EL (cell line): ENCODE measurements at places on chromosomes 11 and 22.
A peak's percentile ranks its signal among the peaks of the same experiment; 100 is the strongest.

DNA sequence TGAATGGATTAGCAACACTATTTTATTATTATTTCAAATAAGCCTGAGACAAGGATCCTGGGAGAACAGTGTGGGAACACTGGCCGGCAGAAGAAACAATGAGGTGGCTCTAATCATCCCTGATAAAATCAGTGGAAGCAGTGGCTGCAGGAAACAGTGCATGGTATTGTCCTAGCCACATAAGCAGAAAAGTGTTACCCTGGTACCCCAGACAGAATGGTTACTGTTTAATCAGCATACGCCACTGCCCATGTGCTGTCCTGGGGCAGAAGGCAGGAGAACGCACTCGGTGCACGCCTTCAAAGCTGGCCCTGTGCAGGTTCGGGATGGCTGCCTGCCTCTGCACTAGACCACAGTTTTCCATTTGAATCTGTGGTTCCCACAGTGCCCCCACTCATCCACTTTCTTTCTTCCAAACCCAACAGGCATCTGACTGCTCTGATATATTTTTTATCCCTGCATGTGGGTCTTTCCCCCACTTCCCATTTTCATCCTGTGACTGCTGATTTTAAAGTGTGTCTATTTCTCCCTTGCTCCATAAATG is 25.7 kb downstream of the OPCML start:
- no peak for DNase-seq

- no peak for DNase-seq
Measured at GRCh38 chr22:26677217-26677616, 19.8 kb downstream of the MIAT start.

- no peak for DNase-seq
Measured at GRCh38 chr11:45225277-45225676, 60.9 kb downstream of the SYT13 start.

DNA sequence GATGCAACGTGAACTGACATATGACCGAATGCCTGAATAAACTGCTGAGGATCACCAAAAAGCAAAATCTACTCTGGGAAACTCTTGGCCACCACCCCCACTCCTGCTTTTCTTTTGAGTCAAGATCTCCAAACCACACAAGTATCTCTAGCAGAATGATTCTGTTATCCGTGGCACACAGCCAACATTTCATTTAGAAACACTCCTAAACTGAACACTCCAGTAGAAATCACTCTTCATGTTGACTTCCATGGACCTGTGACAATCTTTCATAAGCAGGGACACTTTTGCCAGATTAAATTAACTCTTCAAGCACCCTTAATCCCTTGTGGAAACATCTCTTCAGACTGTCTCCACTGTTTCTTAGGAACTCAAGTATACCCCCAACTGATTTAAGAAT is 44.4 kb downstream of the VSIG10L2 start:
- peak; percentile 1 for DNase-seq

DNA sequence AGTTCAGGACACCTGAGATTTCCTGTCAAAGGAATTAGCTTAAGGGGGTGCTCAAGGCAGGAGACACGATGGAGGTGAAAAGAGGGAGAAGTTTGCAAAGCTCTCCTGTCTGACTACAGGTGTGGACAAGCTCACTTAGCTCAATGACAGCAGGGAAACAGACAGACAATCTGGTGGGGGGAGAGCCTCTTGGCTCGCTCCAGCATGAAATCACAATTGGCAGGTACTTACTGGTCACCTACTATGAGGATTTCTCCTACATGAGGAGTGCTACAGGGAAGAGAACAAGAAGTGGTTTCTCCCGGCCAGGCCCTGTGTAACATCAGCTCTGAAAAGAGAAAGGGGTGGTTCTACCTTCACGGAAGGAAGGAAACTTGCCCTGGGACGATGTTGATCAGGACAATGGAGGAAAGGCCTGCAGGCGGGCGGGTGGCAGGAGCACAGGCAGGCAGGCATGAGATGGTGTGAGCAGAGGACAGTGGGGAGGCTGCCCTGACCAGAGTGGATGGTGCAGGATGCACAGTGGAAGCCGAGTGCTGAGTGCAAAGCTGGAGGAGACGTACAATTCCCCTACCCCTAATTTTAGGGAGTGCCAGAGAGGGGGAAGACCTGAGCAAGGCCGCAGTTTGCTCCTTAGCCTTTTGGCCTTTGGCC is 57.9 kb upstream of the CRTAM start:
- no peak for DNase-seq
